ENCODE measurements at places on chromosomes 4 and X.

DNA sequence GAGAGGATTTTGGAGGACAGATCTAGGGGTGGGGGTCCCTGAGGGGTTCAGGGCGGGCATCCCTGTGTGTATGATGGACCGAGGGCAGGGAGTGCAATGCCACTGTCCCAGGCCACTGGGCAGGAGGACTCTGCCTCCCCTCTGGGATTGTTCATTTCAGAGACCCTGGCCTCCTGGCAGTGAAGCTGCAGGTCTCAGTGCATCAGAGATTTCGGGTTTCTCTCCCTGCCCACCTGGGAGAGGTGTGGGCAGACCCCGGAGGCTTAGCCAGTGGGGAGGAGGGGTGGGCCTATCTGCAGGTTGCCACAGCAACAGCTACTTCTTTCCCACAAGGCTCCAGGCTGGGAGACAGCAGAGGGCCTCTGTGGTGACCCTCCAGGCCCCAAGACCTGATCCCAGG is 80.1 kb upstream of the LRPAP1 start:
- DNase-seq: no peak

DNA sequence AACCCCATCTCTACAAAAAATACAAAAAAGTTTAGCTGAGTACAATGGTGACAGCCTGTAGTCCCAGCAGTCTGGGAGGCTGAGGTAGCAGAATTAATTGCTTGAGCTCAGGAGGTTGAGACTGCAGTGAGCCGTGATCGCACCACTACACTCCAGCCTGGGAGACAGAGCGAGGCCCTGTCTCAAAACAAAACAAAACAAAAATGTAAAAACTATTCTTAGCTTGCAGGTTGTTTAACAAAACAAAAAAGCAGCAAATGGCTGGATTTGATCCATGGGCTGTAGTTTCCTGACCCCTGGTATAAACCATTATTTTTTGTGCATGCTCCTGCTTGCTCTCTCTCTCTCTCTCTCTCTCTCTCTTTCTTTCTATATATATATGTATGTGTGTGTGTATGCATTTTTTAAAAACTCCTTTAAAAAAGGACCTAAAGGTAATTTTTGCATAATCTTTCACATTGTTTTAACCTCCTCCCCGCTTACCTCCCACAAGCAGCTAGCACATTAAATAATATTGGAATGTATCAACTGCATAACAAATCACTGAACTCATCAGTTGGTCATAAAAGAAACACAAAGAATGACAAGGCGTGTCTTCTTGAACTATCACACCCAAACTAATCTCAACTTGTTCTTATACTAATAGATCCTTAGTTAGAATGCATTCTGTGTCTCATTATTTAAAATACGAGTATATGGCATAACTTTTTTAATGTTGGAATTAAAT is 4.8 kb downstream of the AREG start:
- no peak for DNase-seq

GRCh38 chr4:168716406-168717129 is 219.7 kb downstream of the PALLD start:
- no peak for DNase-seq

GRCh38 chr4:107863850-107864371 is 39.2 kb downstream of the SGMS2 start:
- DNase-seq: no peak

DNA sequence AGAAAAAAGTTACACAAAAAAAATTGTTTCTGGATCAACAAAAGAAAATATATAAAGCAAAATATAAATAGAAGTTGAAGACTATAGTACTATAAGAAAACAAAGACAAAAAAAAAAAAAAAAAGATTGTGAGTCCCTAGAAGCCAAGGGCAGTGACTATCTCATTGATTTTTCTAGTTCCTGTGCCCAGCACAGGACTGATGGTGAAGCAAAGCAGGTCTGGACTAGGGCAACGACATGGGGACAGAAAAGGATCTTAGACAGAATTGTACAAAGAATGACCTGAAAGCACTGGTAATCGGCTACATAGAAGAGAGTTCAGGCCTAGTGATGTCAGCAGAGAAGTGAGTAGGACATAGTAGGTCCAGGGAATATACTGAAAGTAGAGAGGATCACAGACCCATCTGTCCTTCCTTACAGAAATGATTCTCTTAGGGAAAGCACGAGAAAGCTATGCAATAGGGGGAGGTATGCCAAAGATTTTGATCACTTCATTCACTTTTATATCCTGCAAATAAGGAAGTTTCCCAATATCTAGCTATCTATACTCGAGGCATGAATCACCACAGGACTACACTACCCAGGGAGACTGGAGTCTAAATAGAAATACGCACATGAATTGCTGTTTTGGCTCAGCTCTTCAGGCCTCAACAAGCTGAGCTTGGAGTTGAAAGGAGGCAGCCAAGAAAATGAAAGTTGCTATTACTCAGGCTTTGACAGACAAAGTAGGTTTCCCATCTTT is 230.9 kb upstream of the GPC4 start:
- no peak for DNase-seq

GRCh38 chrX:118178450-118178849 is 61.8 kb upstream of the KLHL13 start:
- no peak for DNase-seq

- peak; percentile 46 for DNase-seq
These were observed 8.7 kb downstream of the RIPPLY1 start for GRCh38 chrX:106894392-106894909.

DNA sequence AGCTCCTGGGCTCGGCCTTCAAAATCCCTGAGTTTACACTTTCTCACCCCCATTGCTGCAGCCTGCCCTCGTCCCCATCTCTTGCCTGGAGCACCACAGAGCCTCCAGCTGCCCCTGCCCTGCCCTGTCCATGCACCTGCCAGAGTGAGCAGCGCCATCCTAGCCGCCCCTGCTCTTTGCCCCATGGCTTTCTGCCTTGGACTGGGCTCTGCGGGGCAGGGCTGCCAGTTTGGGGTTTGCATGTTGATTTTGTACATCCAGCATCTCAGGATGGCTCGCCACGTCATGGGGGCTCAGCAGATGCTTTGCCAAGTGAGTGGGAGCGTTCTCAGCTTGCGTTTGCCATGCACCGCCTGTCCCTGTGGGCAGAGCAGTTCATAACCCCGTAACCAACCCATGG is 67.1 kb upstream of the HGFAC start:
- no peak for DNase-seq

GRCh38 chr4:125262079-125262478 is 52.7 kb upstream of the FAT4 start:
- DNase-seq: no peak

DNA sequence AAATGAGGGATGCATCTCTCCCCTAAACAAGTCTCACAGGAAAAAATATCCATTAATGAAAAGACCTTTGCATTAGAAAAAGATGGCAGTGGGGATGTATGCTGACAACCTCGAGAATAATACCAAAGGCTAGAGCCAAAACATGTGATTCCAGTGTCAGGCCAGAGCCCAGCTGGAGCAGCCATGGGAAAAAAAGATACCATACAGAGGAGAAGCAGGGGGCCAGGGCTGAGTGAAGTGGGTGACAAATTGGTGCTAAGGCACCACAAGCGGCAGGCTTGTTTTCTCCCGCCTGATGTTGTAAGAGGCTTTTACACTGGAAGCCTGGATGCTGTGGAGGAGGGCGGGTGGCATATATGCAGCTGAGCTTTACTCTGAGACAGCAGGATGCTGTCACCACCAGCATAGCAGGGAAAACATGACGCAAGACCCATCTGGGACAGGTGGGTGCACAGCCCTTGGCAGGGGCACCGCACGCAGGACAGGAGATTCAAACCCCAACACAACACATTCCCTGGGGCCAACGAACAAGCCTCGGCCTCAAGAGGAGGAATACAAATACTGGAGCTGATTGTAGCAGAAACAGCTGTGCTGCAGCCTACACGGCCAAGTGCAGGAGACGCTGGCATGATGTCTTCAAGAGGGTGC is 91.9 kb downstream of the TSPAN5 start:
- peak; percentile 76 for DNase-seq

GRCh38 chr4:13906727-13907126 is 279.2 kb upstream of the BOD1L1 start:
- DNase-seq: no peak

DNA sequence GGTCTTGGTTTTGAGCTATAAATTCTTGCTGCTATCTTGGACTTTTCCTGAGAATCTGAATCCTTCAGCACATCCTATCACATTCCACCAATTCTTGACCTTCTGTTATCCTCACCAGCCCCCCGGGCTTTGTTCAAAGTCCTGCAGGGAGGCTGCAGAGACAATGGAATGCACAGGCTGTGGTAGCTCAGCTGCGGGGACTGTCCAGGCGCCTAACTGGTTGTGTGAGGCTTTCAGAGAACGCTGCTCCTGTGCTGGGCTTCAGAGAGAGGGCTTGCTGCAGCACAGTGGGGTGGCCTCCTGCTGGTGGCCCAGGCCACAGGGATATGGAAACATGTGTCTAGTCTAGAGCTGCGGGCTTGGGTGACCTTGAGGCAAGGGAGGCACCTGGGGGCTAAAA is 196.3 kb upstream of the GATB start:
- DNase-seq: no peak

- DNase-seq: no peak
These were observed 9.5 kb downstream of the FRG2 start for GRCh38 chr4:190017357-190018200.

GRCh38 chrX:24371391-24371972 is 11.0 kb downstream of the SUPT20HL1 start:
- DNase-seq: peak; percentile 4

GRCh38 chr4:5921101-5921980 is 28.5 kb upstream of the CRMP1 start:
- DNase-seq: no peak

- no peak for DNase-seq
These were observed 632.4 kb upstream of the ZFP42 start for GRCh38 chr4:187362937-187363857.

GRCh38 chr4:43718369-43718768 is 730.2 kb downstream of the KCTD8 start:
- DNase-seq: no peak

DNA sequence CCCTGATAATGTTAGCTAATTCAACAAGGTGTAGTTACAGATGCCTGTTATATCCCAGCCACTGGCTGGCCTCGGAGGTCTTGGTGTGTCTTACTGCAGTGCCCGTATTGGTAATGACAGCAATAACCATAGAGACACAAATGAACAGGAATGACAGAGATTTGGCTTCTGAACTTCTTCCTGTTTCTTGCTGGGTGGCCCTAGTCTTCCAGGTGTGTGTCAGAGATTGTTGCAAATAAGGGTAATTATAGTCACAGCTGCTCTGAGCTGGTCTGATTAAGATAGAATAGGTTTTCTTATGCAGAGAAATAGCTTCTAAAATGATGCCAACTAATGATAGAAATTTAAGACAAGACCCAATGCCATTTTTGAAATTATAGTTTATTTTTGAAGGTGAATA is 64.1 kb upstream of the MAD2L1 start:
- DNase-seq: no peak

DNA sequence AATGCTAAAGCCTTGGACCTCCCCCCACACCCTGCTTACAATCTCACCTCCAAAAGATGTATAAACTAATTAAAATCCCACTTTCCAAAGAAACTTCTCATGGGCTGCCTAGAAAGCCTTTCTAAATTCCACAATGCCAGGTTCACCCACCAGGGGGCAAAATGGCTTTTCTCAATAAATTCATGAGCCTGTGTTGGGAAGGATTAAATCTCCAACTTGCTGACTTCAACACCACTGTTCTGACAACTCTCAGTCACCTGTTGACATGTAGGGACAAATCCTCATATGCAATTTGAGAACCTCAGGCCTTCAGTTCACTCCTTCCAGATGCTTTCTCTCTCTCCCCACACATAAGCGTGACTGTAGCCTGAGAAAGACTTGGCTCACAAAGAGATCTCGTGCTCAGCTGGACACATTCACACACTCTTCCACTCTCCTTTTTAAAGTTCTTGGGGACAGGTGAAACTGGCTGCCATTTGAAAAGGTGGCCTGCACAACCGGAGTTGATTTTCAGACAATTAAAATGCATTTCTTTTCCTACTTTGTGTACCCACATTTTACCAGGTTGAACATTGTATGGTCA is 88.6 kb upstream of the PRPS2 start:
- no peak for DNase-seq

DNA sequence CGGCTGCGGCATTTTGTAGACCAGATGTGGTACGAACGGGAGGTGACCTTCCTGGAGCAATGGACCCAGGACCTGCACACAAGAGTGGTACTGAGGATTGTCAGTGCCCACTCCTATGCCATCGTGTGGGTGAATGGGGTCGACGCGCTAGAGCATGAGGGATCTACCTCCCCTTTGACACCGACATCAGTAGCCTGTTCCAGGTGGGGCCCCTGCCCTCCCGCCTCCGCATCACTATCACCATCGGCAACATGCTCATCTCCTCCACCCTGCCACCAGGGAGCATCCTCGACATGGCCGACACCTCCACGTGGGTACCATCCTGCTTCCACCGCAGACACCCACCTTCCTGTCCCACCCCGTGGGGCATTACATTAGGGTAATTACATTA is 46.2 kb downstream of the SMARCA5 start:
- peak; percentile 1 for DNase-seq

DNA sequence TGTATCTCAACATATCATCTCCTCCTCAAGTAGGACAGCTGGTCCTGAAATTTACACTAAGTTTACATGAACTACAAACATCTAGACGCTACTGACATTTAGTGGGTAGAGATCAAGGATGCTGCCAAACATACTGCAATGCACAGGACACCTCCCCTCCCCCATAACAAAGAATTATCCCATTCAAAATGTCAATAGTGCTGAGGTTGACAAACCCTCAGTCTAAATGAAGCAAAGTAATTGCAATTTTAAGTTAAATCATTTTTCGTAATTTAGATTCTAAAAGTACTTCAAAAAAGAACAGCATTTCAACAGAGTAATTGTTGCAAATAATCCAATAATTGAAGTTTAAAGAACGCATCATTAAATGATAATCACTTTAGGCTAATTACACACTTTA is 1.2 kb downstream of the PRMT9 start:
- DNase-seq: no peak

DNA sequence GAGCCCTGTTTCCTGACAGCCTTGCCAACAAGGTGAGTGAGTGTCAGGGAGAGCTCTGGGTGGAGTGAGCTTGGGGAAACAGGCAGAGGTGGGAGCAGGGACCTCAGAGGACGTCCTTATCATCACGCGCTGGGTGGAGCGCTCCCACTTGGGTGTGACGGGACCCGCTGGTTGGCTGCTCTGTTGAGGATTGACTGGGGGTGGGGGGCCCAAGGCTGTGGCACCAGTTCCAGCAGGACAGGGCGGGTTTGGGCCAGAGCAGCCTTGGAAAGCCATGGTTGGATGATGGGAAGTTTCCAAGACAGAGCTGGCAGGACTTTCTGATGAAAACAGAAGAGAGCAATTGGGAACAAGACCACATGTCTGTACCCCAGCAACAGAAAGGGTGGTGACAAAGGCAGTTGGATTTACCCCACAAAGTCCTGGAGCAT is 3.0 kb upstream of the PCGF3 start:
- no peak for DNase-seq

GRCh38 chr4:4838051-4838935 is 21.2 kb upstream of the MSX1 start:
- no peak for DNase-seq

DNA sequence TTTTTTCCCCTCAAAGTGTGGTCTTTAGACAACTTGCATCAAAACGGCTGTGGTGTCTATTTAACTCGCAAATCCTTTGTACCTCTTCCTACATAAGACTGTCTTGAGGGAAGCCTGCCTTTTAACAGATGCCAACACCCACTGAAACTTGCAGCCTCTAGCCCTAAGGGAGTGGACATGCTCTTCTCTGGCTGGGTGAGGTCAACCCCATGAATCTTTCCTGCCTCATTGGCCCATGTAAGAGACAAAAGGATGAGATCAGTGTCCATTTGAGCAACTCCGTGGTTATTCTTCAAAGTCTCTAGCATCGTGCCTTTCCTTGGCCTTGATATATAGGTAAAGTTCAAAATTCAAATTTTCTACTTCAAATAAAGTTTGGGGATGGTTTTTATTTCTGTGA is 134.7 kb downstream of the SHROOM3 start:
- DNase-seq: no peak

All from NCI-H2171 (cell line).